ENCODE measurements at places on chromosomes 16 and 17.

- DNase-seq = no peak
These were observed 318.3 kb downstream of the PHKB start for GRCh38 chr16:47779201-47780016.

DNA sequence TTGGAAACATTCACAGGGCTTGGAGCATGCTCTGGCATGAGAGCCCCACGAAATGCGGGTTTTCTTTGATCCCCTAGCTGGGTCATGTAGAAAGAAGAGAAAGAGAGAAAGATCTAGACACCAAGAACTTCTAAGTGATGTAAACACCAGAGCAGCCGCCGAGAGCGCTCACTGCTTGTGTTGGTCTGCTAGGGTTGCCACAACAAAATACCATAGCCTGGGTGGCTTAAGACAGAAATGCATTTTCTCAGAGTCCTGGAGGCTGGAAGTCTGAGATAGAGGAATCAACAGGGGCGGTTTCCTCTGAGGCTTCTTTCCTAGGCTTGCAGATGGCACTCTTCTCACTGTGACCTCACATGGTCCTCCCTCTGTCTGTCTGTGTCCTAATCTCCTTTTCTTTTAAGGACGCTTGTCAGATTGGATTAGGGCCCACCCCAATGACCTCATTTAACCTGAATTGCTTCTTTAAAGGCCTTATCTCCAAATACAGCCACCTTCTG is 139.5 kb downstream of the CYLD start:
- DNase-seq = no peak

GRCh38 chr17:61009663-61010062 is 332.0 kb downstream of the BCAS3 start:
- DNase-seq = no peak

- DNase-seq = no peak
These were observed 52.4 kb upstream of the TANGO6 start for GRCh38 chr16:68790944-68791343.

GRCh38 chr17:8223356-8224126 is 13.2 kb upstream of the AURKB start:
- no peak for DNase-seq

GRCh38 chr17:62933501-62934385 is 32.3 kb upstream of the TANC2 start:
- no peak for DNase-seq

DNA sequence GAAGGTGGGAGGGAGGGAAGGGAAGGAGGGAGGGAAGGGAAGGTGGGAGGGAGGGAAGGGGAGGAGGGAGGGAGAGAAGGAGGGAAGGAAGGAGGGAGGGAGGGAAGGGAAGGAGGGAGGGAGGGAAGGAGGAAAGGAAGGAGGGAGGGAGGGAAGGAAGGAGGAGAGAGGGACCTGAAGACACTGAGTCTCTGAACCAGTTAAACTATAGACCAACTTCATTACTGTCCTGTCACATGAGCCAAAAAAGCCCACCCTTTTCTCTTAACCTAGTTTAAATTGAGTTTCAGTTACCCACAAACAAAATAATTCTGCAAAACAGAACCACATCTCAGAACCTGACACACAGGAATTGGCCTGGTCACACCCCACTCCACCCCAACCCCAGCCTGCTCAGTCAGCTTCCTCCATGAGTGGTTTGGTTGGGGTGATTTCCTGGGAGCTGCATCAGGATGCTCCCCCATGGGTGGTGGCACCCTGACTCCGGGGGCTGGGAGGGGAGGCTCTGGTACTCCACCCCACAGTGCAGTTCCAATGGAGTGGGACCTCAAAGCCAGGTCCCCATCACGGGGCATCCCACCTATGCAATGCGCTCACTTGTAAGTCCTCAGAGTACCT is 4.7 kb upstream of the PRR29 start:
- no peak for DNase-seq

DNA sequence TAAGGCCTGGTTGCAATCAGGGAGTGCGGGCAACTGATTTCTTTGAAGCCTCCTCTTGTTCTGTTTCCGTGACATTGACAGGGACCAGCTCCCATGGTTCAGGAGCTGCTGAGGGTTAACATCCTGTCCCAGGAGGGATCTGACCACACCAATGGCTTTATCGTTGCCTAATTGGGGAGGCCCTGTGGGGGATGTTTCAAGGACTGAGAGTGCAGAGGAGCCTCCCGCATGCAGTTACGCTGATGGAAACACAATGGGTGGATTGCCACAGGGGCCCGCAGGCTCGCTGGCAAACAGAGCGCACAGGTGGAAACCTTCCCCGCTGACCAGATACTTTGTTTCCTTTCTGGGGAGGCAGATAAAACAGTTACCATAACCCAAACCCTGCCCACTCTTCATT is 23.8 kb upstream of the ABCC1 start:
- DNase-seq = no peak

DNA sequence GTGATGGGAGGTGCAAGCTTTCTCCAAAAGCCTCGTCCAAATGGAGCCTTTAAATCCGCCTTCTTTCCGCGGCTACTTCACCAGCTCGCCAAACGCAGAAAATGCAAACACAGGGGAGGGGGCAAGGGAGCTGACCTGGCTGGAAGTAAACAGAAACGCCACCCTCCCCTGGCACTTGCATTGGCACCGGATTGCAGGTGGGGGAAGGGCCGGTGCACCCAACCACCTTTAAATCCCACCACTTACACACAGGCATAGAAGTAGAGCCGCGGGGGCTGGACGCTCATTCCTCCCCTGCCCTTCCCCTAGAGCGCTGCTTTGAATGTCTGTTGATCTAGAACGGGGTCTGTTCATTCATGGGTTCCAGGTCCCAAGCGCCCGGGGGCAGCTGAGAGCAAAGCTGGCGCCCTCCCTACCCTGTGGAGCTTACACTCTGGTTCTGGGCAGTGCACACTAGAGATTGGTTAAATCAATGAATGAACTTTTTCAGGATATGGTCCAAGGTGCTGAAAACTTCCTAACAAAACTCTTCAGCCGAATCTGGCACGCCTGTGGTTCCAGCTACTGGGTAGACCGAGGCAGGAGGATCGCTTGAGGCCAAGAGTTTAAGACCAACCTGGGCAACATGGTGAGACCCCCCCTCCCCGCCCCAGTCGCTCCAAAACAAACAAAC is 920 bp upstream of the ZCCHC14 start:
- no peak for DNase-seq

DNA sequence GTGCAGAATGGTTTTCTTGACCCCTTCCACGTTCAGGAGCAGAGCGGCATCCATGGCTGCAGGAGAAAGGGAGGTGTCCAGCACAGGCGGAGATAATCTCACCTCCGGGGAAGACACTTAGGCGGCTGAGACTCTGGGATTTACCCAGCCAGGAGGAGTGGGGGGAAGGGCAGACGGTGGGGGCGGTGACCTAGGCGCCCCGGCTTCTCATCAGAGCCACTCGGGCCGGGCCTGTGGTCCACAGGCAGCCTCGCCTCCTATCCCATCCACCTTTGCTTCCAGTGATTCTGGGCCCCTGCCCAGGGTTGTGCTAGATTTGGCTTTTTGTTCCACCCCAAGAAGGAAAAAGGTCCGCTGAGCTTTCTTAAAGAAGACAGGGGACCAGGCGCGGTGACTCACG is at the start of gene AIPL1:
Gene AIPL1, minus strand, starts transcription at position 71 of the 400 bp plus-strand sequence. Its CDS starts 17 bp downstream, at position 54.
- DNase-seq = no peak

DNA sequence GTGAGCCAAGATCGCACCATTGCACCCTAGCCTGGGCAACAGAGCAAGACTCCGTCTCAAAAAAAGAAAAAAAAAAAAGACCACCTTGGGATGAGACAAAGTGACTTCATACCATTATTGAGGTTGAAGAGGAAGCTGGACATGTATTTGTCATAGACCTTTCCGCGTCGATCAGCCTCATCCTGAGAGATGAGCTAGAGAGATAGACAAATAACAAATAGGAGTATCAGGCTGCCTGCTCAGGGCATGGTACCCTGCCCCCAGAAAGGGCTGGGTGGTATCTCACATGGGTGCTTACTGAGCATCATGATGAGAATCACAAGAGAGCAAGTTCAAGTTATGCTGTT is 22.1 kb downstream of the CNTNAP1 start:
- DNase-seq = no peak

DNA sequence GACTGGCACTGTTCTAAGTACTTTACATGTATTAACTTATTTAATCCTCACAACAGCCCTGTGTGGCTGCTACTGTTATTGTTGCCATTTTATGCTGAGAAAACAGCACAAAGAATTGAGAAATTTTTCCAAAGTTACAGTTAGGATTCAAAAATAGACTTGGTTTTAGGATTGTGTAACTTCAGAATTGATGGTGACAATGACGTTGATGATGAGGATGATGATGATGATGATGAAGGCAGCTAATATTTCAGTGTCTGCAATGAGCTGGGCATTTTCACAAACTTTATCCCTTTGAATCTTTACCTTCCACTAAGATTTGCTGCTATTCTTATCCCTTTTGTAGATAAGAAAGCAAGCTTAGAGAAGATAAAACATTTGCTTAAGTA is 22.1 kb downstream of the PRKCB start:
- DNase-seq = no peak

DNA sequence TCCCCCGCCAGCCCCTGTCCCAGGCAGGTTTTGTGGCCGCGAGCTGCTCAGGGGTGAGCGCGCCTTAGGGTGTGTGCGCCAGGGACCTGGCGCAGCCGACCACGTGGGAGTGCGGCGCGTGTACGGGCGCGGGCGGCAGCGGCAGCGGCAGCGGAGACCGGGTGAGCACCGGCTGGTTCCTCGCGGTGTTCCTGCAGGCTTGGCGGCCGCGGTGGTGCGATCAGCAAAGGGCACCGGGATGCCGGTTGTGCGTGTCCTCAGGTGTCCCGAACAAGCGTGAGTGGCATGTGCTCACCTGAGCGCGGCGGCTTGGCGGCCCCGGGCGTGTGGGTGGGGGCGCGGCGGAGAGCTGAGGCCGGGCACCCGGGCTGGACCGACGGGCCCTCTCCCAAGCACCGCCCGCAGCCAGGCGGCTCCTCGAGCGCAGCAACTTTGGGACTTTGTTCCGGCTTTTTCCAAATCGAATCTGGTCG is 381 bp upstream of the HSD11B2 start:
- no peak for DNase-seq

DNA sequence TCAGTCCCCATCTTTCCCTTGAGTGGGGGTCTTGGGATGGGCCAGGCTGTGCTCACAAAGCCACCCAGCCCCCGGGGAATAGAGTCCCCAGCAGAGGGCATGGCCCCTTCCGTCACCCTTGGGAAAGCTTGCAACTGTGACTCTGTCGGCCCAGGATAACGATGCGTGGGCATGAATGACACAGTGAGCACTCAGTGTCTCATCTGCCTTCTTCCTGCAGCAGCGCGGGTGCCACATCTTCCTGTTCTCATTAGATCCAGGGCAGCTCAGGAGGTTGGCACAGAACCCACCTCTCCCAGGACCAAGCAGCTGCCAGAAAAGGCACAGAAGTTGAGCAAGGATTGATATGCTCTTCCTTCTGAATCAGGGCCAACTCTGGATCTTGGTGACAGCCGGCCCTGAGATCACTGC is 84.7 kb downstream of the MRC2 start:
- no peak for DNase-seq

DNA sequence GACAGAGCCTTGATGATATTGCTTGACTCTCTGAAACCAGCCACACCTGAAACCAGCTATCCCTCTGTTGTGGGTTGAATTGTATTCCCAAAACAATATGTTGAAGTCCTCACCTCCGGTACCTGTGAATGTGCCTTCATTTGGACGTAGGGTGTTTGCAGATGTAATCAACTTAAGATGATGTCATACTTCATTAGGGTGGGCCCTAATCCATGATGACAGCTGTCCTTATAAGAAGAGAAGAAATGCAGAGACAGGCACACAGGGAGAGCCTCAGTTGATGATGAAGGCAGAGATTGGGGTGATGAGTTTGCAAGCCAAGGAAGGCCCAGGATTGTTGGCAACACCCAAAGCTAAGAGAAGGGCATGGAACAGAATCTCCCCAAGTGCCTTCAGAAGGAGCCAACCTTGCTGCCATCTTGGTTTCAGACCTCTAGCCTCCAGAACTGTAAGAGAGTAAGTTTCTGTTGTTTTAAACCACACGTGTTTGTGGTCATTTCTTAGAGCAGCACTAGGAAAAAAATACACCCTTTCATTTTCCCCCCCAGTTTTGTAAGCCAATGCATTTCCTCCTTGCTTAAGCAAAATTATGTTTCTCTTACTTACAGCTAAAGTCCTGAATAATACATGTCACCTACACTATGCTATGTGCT is 29.4 kb upstream of the MYH10 start:
- DNase-seq = no peak

DNA sequence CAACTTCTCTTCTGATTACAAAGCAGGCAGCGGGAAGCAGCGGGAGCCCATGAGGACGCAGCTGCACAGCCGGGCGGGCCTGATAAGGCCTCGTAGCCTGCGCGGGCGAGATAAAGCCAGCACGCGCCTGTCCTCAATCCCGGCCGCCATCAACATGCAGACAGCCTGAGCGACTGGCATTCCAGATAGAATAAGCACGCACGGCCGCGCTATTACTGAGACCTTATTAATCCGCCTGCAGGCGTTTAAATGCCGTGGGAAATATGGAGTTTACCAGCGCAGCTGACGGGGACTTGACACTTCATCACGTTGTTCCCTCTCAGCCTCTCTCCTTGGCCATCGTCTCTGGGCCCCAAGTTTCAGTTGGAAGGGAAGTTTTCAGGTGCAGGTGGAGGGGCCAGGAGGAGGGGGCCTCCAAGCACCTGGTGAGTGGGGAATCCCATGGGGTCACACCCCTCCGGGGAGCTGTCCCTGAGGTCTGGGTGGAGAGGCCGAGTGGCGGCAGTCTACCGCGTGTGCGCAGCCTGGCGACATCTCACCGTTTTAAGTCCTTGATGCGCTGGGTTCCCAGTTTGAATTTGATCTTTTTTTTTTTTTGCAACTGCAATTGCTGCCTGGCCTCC is 27.3 kb upstream of the CBFA2T3 start:
- no peak for DNase-seq

GRCh38 chr17:8749616-8750015 is 5.0 kb upstream of the CCDC42 start:
- DNase-seq = no peak

All from HuH-7.5 (cell line).